ENCODE measurements at places on chromosomes 3 and 15. TPM values are rescaled to one million over a fixed set of nuclear protein-coding genes. Genes with fewer than 3 reads are reported as not detected.

The CPEB1 gene
- 2.9 TPM for polyA plus RNA-seq

The SI gene
- under 0.01 TPM for polyA plus RNA-seq

The OPA1 gene
- polyA plus RNA-seq = 13.7 TPM

The TRPM1 gene
- not detected for polyA plus RNA-seq

The COL6A5 gene
- polyA plus RNA-seq = not detected

The SH2D7 gene
- polyA plus RNA-seq = 0.15 TPM

The XYLB gene
- polyA plus RNA-seq = 1.6 TPM

The FOXB1 gene
- polyA plus RNA-seq = not detected

The PAQR5 gene
- polyA plus RNA-seq = 5.7 TPM

The GABRR3 gene
- not detected for polyA plus RNA-seq

The SSUH2 gene
- 0.42 TPM for polyA plus RNA-seq

The MAP6D1 gene
- 2.7 TPM for polyA plus RNA-seq

The MYD88 gene
- 8.2 TPM for polyA plus RNA-seq

The SNTN gene
- not detected for polyA plus RNA-seq

The GOLGA8N gene
- polyA plus RNA-seq = 18.0 TPM

The PPP1R14D gene
- polyA plus RNA-seq = 2.6 TPM

The CCRL2 gene
- 0.80 TPM for polyA plus RNA-seq

The RBM6 gene
- polyA plus RNA-seq = 249 TPM

The ALDH1L1 gene
- 38.8 TPM for polyA plus RNA-seq

The SATB1 gene
- 12.6 TPM for polyA plus RNA-seq

The C3orf85 gene
- polyA plus RNA-seq = not detected

The KBTBD13 gene
- not detected for polyA plus RNA-seq

The ACKR2 gene
- polyA plus RNA-seq = 0.09 TPM

The EPHB1 gene
- polyA plus RNA-seq = 0.57 TPM

The CHST2 gene
- polyA plus RNA-seq = 0.49 TPM

The TRIM59 gene
- polyA plus RNA-seq = 0.53 TPM

The SLC9C1 gene
- 0.07 TPM for polyA plus RNA-seq

The ZWILCH gene
- 1.2 TPM for polyA plus RNA-seq

The CHDH gene
- polyA plus RNA-seq = 11.9 TPM

The HCN4 gene
- 0.30 TPM for polyA plus RNA-seq

The GOLGA6L4 gene
- 7.7 TPM for polyA plus RNA-seq

The RTP1 gene
- polyA plus RNA-seq = not detected

The OCA2 gene
- not detected for polyA plus RNA-seq

The SLC38A3 gene
- 35.2 TPM for polyA plus RNA-seq

The SAXO2 gene
- polyA plus RNA-seq = 7.1 TPM

The WDR93 gene
- polyA plus RNA-seq = 0.92 TPM

The TEX55 gene
- polyA plus RNA-seq = not detected

The EBLN2 gene
- polyA plus RNA-seq = 1.2 TPM

The NOX5 gene
- 0.04 TPM for polyA plus RNA-seq

The SCAANT1 gene
- polyA plus RNA-seq = not detected

The ERICH6 gene
- not detected for polyA plus RNA-seq

The SPESP1 gene
- polyA plus RNA-seq = 0.61 TPM

The SLCO2A1 gene
- 17.5 TPM for polyA plus RNA-seq

The PAK6 gene
- polyA plus RNA-seq = 4.3 TPM

The FAM81A gene
- 0.34 TPM for polyA plus RNA-seq

The ZIC1 gene
- polyA plus RNA-seq = not detected

The SQOR gene
- polyA plus RNA-seq = 13.8 TPM

The SKOR1 gene
- polyA plus RNA-seq = 0.54 TPM

The C3orf22 gene
- 0.09 TPM for polyA plus RNA-seq
